ENCODE measurements at places on chromosomes 12 and 14.

DNA sequence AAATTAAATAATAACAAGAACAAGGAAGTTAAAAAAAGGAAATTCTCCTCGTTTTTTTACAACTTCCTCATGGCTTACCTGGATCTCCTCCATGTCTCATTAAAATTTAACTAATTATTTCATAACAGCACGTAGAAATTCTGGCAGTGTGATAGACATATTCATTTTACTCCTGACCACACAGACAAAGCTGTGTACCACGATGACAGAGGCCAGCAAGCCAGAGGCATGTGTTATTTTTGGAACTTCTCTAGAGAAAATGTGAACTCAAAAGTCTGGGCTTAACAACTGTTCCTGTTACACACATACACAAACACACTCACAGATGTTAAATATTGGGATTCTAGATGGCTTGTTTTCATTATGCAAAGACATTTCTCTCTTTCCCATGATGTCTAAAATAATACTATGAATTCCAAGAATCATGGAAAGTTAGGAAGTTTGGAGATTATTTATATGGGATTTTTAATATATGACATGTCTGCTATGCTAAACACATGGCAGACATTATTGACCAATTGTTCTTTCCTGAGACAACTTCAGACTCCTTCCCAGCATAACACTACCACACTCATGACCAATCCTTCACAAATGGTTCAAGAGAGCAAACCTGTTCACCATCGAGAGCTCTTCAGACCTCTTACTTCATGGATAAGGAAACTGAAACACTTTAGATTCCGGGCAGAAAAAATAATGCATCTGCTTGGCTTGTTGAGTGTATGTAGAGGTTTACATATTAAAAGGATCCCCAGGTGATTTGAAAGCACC lies 158.7 kb downstream of the DACT1 start:
- no peak for DNase-seq

- no peak for DNase-seq
Observed at GRCh38 chr14:24712909-24713308, 78.9 kb upstream of the GZMB start.

DNA sequence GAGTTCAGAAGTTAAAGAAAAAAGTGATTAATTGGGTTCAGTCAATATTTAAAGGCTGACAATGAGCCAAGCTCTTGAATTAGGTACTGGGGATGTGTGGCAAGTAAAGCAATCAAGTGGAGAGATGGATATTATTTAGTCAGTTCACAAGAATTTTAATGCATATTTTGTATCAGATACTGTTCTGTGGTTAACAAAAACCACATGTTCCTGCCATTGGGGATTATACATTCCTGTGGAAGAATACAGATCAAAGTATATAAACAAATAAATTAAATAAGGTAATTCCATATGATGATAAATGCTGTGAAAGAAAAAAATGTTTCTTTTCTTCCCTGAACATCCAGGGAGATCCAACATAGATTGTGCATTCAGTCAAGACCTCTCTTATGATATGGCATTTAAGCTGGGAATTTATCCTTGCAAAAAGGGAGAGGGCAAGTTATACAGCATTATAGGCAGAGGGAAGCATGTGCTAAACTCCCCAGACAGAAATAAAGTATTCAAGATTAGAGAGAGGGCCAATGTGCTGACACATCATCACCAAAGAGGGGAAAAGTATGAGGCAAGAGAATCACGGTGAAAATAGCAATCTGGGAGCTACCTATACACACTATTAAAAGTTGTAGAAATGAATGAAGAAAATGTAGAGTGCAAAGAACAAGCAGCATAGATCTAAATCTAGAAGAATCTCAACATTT lies 17.6 kb upstream of the A2M start:
- DNase-seq, result peak; percentile 30

- no peak for DNase-seq
Observed at GRCh38 chr12:69844836-69845235, 19.8 kb downstream of the MYRFL start.

DNA sequence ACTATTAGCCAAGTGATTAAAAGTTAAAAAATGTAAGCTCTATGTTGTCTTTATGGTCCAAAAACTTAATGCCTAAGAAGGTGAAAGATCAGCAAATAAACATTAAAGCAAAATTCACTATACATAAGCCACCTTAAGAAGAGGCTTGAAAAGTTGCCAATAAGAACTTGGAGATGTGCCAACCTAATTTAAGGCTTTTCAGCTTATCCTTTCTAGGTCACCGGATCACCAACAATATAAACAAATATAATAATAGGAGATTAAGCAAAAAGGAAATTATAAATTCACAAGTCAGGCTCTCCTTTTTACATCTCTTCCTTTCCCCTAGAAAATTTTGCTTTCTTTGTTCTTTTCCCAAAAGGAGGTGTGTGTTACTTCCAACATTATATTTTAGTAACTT lies 30.9 kb downstream of the SLC2A3 start:
- DNase-seq, result peak; percentile 22

- no peak for DNase-seq
Observed at GRCh38 chr12:91044586-91044985, 13.2 kb downstream of the KERA start.

DNA sequence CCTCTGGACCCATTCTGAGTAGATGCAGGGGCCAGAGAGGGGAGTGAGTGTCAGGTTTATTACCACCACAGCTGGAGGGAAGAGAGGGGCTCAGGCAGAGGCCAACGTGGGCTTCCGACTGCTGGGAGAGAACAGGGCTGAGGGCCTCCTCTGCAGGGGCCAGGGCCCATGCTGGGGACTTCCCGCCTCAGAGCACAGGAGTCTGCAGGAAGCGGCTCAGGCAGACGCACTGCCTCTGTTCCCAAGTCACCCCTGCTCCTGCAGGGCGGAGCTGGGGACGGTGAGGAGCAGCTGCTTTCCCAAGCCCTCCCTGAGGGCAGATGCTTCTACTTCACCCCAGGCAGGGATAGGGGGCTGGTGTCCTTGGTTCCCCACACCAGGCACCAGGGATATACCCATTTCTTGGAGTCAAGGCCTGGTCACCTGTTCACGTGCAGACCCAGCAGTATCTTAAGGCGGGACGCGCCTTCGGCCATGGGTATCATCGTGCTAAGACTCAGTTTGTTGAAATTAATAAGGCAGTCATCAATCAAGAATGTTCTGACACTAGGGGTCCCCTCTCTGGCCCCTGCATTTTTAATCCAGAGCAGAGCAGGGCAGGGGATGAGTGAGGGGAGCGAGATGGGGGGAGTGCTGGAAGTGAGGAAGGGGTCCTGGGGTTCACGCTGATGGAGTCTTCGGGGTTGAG lies 100.0 kb downstream of the PIWIL1 start:
- no peak for DNase-seq

DNA sequence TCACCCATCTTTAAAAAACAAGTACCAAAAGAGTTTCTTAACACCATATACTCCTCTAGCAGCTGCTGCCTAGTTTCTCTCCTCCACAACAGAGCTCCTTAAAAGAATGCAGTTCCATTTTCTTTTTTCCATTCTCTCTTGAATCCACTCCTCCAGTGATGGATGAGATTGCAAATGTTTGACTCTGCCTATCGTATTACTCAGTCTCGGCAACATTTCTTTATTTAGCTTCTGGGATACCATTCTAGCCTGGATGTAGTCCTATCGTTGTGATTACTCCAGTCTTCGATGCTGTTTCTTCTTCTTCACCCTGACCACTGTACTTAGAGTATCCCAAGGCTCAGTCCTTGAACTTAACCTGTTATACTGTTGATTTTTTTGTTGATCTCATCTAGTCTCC lies 30.8 kb downstream of the CAND1 start:
- no peak for DNase-seq

DNA sequence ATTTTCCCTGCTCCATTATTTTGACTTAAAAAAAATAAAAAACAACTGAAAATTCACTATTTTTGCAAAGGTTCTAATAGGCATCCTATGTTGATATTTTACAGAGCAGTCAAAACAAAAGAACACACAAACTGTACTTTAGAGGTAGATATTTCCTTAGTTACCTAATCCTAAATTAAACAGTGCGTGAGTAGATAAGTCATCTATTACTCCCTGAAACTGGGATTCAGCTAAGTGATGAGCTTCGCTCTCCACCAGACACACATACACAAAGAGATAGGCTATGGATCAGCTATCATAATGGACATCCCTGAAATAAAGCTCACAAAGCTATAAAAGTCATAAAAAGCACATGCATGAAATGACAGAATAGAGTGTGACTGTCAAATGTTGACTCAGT lies 398.7 kb downstream of the SOX5 start:
- no peak for DNase-seq

- DNase-seq, result peak; percentile 64
Observed at GRCh38 chr14:103194256-103195045, 71.2 kb downstream of the TNFAIP2 start.

- DNase-seq, result no peak
Observed at GRCh38 chr14:39140170-39140569, 26.0 kb downstream of the GEMIN2 start.

DNA sequence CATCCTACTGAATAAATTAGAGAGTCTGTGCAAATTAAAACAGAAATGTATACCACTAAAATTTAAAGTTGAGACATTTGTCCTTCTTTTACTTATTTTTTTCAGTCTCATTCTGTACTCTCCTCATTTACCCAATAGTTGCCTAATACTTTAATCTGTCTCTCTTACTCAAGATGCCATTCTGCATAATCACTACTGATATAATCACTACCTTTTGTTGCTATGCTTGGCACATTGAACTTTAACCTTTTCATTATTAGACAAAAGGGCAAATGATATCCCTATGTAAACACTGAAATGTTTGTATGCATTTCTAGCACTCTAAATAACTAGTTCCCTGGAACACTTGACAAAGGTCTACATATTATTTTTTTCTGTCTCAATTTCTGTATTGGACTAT lies 1108.3 kb upstream of the FLRT2 start:
- DNase-seq, result no peak

GRCh38 chr12:66152732-66153131 lies 17.1 kb downstream of the TMBIM4 start:
- DNase-seq, result peak; percentile 55

DNA sequence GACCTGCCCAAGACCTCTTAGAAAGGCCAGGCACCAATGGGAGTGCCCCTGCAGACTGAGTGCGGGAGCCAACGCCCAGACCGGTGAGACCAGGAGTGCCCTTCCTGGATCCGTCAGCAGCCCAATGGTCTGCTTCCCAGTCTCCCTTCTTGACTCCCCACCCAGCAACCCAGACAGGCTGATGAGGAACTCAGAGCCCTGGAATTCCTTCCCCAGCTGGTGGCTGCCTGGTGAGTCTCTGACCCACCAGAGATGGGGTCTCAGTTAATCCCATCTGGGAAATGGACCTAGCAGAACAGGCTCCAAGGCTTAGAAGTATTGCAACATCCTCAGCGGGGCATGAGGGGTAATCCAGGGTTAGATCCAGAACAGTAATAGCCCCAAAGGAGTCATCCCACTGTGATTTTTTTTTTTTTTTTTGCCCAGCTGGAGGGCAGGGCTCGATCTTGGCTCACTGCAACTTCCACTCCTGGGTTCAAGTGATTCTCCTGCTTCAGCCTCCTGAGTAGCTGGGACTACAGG lies 1.5 kb upstream of the RASAL1 start:
- no peak for DNase-seq

- peak; percentile 82 for DNase-seq
Observed at GRCh38 chr12:111598637-111599452, at the start of gene ATXN2. Gene ATXN2 (minus strand): TSS chr12:111599315. CDS start chr12:111599034, 281 bp downstream.

DNA sequence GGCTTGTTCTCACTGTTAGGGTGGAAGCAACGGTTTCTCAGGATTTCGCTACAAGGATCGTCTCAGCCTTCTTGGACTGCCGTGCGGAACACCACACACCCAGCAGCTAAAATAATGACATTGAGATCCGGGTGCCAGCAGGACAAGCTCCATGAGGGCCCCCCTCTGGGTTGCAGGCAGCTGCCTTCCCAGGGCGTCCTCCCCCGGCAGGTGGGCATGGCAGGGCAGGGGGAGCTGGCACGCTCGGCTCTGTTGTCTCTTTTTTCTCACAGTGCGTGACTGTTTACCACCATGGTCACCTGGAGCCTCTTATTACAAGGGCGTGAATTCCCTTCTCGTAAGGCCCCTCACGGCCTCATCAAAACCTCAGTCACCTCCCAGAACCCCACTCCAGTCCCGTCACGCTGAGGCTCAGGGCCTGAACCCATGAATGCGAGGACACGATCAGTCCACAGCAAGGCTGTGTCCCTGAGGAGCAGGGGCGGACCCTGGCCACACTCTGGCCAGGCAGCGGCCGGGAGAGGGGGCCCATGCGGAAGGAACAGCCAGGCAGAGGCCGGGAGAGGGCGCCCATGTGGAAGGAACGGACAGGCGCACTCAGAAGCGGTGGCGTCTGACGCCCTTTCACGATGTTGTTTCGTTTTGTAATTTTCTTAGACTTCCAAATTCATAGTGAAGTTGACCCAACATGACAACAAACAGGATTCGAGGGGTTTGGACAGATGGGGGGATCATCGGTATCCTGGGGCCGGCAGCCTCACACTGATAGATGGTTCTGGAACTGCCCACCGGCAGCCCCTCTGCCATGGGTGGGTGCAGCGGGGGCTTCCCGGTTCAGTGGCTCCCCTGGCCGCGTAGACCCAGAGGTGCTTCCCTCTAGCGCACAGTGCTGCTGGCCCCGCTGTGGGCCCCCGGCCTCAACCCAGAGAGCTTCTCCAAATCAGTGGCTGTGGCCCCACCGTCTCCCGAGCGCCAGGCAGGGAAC lies 10.0 kb downstream of the LRCOL1 start:
- peak; percentile 64 for DNase-seq

- no peak for DNase-seq
Observed at GRCh38 chr14:93039649-93040315, 75.9 kb downstream of the ITPK1 start.

- peak; percentile 77 for DNase-seq
Observed at GRCh38 chr12:104049278-104049902, 597 bp downstream of the GLT8D2 start.

GRCh38 chr12:110760204-110760609 lies 17.5 kb upstream of the PPP1CC start:
- no peak for DNase-seq

DNA sequence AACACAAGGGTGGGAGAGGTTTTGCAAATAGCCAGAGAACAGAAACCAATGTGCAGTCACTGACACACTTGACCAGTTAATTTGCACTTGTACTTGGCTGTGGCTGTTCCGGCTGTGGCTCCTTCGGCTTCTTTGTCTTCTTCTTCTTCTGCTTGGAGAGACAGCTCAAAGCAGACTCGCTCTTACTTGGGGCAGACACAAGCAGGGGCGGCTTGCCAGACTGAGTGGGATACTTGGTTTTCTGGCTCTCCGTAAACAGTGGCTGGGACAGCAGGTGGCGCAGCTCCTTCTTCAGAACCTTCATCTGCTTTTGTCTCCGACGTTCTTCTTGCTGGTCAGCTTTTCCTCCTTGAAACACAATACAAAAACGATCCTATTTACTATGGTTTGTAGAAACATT lies 25.0 kb downstream of the OTUB2 start:
- DNase-seq, result peak; percentile 25

- peak; percentile 49 for DNase-seq
Observed at GRCh38 chr14:34971381-34971780, 11.4 kb upstream of the SRP54 start.

GRCh38 chr14:63941023-63941422 lies 88.2 kb downstream of the SYNE2 start:
- DNase-seq, result no peak

- peak; percentile 1 for DNase-seq
Observed at GRCh38 chr14:76546426-76547221, 170.7 kb downstream of the ESRRB start.

Data from fibroblast of skin of right biceps (primary cell).